Fibroblast of skin of abdomen (primary cell): ENCODE measurements at places on chromosomes 6 and 20.
A peak's percentile ranks its signal among the peaks of the same experiment; 100 is the strongest.

DNA sequence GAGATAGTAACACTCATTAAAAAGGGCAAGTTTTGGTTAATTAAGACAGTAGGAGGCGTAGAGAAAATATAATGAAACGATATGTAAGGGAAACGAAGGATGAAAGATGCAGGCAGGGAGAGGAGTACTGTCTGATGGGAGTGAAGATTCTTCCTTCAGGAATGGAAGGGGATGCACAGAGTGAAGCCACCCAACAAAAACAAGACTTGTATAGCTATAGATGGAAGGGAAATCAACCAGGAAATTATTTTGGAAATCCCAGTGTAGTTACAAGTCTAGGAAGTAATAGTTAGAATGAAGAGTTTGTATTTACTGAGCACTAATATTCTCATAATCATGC lies 19.7 kb upstream of the HLA-DRB1 start:
- DNase-seq, result no peak

DNA sequence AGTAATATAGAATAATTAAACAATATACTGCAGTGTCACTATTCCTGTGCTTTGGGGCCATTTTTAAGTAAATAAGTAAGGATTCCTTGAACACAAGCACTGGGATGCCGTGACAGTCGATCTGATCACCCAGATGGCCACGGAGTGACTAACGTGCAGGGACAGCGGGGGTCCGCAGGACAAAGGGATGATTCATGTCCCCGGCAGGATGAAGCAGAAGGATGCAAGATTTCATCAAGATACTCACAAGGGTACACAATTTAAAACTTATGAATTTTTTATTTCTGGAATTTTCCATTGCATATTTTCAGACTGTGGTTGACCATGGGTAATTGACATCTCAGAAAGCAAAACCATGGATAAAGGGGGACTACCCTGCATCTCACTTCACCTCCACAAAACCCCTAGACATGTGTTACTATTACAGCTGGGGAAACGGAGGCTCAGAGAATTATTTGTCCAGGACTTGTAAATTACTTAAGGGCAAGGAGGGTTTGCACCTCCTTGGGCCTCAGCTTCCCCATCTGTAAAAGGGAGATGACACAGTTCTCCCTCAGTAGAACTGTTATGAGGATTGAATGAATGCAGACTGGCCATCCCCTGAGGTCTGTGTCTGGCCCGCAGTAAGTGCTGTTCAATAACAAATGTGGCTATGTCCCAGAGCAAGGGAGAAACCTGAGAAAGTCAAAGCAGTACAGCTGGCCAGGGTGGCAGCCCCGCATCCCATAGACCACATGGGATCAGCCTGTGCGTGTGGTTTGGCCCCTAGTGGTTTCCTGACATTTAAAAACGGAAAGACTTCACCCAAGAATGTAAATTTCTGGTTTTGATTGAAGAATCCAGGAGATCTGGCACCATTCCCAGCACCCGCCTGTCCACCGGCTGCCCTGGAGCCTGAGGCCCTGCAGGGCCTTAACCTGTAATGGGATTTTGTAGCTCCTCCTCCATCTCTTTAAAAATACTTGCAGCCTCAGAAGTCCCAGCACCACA lies 235.5 kb downstream of the BMP7 start:
- peak; percentile 85 for DNase-seq

DNA sequence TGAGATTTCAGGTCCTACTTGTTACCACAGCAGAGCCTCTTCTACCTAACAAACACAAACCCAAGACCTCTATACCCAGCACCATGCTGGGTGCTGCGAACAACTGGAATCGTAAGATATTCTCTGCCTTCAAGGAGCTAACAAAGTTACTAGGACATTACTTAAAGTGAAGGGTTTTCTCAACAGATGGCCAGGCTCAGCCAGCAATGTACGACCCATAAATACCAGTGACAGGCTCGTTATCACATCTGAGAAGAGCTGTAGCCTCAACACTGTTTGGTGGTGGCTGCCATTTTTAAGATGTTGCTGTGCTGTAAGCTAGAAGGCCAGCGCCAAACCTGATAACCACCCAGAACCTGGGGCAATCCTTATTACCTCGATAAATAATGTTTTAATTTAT lies 406.5 kb downstream of the KIF16B start:
- DNase-seq, result no peak

- no peak for DNase-seq
These were observed 642.2 kb downstream of the EYS start for GRCh38 chr6:65064844-65065243.

DNA sequence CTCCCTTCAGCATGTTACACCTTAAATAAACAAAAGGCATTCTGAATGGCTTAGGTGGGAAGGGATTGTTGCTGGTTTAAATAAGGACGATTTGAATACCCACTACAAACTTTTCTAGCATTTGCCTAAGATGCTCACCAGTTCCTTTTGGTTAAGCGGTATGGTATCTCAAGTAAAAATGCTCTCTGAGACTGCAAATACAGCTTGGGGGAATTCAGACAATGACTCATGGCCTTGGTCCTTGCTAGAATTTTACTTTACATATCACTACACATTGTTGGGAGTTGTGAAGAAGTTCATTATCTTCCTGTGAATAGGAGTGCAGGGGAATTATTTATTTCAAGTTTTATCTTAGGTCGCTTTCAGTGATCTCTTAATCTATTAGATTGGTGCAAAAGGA lies 670.7 kb downstream of the UTRN start:
- peak; percentile 48 for DNase-seq

DNA sequence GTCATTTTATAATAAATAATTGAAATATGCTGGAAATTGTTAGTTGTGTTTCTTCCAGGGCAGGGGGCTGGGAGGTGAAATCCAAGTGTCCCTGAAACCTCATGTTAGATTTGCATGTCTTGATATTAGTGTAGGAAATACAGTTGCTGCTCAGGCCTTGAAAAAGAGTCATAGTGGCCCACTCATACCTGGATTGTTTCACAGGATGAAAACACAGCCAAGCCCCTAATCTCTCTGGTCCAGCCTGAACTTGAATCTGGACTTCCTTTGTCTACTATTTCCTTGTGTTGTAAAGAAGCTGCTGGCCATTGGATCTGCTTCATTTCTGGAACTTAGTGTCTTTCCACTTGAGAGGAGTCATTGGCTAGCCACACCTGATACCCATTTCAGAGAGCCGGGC lies 108.8 kb upstream of the JARID2 start:
- DNase-seq, result no peak

GRCh38 chr6:75579951-75580350 lies 21.7 kb upstream of the SENP6 start:
- peak; percentile 48 for DNase-seq

DNA sequence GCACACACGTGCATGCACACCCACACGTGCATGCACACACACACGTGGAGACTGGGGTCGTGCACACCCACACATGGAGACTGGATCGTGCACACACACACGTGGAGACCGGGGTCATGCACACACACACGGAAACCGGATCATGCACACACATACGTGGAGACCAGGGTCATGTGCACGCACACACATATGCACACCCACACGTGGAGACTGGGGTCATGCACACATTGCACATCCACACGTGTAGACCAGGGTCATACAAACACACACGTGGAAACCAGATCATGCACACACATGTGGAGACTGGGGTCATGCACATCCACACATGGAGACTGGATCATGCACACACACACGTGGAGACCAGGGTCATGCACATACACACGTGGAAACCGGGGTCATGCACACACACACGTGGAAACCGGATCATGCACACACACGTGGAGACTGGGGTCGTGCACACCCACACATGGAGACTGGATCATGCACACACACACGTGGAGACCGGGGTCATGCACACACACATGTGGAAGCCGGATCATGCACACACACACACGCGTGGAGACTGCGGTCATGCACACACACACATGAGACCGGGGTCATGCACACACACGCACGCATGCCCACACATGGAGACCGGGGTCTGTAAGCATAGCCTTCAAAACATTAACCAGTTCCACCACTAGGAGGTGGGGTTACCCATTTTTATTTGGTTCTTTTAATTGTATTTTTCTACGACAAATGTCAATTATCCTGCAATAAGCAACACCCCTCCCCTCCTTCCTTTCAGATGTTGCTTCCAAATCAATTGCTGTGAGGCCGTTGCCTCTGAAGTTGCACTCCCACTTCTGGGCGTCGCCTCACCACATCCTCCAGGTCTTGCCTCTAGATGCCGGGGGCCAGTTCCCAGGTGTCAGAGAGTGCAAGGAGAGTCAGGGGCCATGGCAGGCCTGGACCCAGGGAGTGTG lies 95.8 kb downstream of the TMEM242 start:
- no peak for DNase-seq

GRCh38 chr6:37802810-37803209 lies 16.7 kb upstream of the ZFAND3 start:
- DNase-seq, result no peak

DNA sequence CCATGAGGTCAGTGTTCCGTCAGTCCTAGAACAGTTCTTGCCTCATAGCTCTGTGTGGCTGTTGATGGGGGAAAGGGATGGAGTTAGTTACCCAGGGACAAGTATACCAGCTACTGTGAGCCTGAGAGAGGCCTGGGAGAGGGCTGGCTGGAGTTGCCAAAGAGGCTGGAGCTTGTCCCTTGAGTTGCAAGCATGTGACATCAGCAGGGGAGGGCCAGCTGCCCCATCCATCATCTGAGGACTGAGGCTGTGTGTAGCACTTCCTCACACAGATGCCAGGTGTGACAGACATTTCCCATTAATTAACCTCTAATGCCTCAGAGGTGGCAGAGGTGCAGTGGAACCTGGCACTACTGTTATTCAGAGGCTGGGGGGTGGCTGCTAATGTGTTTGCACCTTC lies 131.6 kb downstream of the PHACTR3 start:
- DNase-seq, result no peak

DNA sequence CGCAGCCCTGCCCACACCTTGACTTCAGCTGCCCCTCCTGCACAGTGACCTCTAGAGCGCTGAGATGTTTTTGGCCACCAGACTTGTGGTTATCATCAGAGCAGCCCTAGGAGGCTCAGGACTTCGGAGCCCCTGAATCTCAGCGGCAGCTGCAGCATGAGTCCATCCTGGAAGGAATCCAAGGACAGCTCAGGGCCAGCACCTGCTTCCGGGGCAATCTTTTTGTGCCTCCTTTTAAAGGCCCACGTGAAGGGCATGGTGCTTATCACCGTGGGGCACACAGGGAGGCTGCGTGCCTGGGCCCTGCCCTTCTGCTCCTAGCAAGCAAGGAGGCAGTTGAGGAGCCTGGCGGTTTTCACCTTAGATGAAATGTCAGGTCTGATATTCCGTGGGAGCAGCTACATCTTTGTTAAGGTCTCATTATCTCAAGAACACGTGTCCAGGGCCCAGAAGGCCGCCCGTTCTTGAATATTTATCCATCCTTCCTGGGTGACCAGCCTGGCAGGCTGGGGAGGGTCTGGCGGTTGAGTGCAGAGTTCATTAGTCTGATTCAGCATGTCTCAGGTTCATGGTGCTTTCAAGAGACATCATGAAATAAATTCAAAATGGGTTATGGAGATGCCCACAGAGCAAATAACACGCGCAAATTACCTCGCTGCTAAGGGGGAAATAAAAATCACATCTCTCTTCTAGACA lies 392.4 kb downstream of the TAF4 start:
- DNase-seq, result no peak

- DNase-seq, result no peak
These were observed 51.6 kb downstream of the RAMACL start for GRCh38 chr6:166534658-166535406.

- DNase-seq, result no peak
These were observed 16.1 kb upstream of the RIN2 start for GRCh38 chr20:19741924-19742323.

GRCh38 chr20:35171753-35172433 lies at the start of gene PROCR:
Gene PROCR (plus strand): TSS chr20:35172072. CDS start chr20:35172155, 83 bp downstream.
- DNase-seq, result peak; percentile 88

- no peak for DNase-seq
These were observed 210.2 kb downstream of the TMEM200A start for GRCh38 chr6:130575971-130576370.

DNA sequence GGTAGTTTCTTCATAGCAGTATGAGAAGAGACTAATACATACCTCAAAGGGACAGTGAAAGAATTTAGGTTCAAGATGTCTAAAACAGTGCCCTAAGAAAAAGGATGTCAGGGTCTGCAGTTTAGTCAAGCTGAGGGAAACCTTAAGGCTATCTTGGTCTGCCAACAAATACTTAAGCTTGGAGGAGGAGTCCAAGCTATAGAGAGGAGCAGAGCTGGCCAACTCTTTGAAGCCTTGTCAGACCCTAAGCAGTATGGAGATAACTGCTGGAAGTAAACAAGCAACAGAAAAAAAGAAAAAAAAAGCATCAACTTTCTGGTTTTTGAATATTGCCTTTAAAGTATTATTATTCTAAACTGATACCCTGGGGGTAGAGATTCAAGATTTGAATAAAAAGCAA lies 1518.1 kb downstream of the GRIK2 start:
- DNase-seq, result no peak

GRCh38 chr6:55562318-55562717 lies 16.7 kb downstream of the HMGCLL1 start:
- no peak for DNase-seq

DNA sequence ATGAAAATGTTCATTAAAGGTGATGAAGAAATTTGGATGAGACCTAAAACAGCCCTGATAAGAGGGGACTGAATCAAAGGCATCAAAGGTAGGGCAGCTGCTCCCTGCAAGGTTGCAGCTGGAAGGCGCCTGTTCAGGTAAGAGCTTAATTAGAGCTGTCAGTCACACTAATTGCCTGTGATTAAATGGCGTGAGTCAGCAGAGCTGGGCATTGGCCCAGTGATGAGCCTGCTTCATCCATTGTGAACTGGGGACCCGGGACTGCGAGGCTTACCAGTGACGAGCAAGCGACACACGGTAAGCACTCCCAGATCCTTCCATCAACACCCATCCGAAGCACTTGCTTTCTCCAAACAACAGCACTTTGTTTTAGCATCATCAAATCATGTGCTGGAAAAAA lies 621.5 kb upstream of the CDH4 start:
- no peak for DNase-seq

GRCh38 chr6:3455569-3456394 lies 1.1 kb downstream of the SLC22A23 start:
- no peak for DNase-seq

DNA sequence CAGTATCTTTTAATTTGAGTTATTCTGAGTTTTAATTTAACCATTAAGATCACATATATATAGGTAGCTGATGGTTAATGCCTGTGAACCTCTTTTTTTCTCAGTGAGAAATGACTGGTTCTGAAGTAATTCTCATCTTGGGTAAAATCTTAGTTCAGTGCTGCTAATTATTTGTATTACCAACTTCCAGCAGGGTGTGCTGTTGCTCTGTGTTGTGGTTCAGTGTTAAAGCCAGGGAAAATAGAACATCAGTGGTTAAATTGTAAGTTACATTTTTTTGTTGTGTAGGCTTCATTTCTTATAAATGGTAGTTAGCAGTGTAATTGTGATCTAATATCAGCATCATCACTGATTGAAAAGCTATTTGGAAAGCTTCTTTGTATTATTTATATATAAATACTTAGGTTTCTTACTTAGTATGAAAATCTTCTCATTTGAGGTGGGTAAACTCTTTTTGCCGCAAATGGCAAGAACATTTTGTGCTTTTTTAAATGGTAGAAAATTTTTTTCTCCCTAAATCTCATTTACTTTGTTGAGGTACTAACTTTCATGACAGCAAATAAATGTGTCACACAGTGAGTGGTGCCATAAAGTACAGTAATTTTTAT lies 43.7 kb downstream of the CDC5L start:
- peak; percentile 73 for DNase-seq
